ENCODE measurements at places on chromosomes 13 and 19.

DNA sequence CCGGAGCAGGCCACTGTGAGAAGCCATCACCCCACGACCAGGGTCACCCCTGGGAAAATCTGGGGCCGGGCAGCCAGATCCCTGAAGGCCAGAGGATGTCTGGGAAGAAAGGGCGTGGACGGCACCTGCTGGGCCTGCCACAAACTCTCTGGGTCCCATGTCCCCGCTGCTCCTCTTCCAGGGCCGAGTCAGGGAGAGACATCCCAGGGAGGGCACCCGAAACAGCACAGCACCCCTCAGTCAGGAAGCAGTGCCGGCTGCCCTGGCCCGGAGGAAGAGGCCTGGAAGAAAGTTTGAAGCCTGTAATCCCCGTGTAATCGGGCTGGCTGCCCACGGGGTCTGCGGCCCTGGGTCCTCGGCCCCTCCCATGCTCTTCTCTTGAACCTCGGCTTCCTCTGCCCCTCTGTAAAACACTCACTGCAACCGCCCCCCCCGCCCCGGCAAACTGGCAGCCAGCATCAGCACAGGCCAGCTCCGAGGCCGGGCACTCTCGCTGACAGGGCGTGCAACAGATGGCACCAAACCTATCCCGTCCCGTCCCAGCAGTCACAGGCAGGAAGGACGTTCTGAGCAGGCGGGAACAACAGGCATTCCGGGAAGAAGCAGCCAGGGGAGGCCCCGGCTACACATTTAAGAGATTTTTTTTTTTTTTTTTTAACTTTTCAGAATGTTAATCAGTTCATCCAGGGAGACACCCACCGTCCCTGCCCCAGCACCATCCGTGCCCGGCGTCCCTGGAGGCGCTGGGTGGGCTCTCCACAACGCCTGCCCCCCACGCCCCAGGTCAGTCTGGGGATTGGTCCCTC lies 1.5 kb downstream of the SBNO2 start:
- no peak for DNase-seq

DNA sequence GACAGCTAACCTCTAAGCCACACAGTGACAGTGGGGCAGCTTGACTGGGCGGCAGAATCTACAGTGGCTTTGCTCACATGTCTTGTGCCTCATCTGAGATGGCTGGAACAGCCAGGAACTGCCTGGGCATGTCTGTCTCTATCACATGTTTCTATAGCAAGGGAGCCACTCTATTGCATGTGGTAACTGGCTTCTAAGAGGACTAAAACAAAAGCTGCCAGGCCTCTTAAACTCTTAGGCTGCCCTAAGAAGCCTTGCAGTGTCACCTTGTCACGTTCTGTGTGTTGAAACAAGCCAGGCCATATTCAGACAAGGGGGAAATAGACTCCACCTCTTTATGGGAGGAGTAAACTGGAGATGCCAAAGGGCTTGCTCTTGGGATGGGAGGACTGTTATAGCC lies 122.9 kb upstream of the MAB21L1 start:
- DNase-seq: no peak

DNA sequence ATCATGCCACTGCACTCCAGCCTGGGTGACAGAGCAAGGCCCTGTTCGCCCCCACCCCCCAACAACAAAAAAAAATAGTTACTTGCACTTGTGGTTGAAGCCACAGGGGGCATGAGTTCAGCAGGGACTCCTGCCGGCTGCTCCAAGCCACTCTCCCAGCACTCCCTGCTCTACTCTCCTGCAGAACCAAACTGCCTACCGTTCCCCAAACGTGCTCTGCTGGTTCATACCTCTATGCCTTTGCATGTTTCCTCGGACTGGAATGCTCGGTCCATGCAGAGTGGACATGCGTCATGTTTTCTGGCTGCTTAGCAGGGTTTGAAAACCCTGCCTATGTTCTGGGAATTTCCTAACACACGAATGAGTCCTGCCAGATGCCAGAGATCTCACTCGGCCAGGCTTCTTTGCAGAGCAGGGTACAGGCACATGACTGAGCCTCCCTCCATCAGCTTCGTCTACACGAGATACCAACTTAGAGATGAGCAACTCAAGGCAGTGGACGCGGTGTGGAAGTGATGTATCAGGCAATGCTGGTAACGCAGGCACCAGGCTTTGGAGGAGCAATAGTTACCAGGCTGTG lies 8.5 kb upstream of the SLC25A15 start:
- no peak for DNase-seq

GRCh38 chr19:49950956-49951526 lies 9.9 kb downstream of the SIGLEC11 start:
- no peak for DNase-seq

Data from SIG-M5 (cell line).